Upper lobe of right lung (tissue), 1 donor: ENCODE measurements at places on chromosomes 16 and 17. TPM values are rescaled to one million over a fixed set of nuclear protein-coding genes. Genes with fewer than 3 reads are reported as not detected.

CRK gene
- total RNA-seq, result 81.3 TPM

MT1F gene
- 9.1 TPM for total RNA-seq

LRRC37A gene
- total RNA-seq, result 1.9 TPM

CAMKK1 gene
- total RNA-seq, result 10.1 TPM

GRCh38 chr16:19168371-19169081 lies 486 bp downstream of the SYT17 start:
- H3K4me3 ChIP-seq, result peak overlapping the region; percentile 66
- peak overlapping the region; percentile 84 for H3K27ac ChIP-seq
- no peaks in the 10 kb centered on the region for H3K27me3 ChIP-seq
- peaks cover 6% of the 10 kb centered on the region for H3K4me1 ChIP-seq
- DNase-seq, result peak; percentile 82

DNA sequence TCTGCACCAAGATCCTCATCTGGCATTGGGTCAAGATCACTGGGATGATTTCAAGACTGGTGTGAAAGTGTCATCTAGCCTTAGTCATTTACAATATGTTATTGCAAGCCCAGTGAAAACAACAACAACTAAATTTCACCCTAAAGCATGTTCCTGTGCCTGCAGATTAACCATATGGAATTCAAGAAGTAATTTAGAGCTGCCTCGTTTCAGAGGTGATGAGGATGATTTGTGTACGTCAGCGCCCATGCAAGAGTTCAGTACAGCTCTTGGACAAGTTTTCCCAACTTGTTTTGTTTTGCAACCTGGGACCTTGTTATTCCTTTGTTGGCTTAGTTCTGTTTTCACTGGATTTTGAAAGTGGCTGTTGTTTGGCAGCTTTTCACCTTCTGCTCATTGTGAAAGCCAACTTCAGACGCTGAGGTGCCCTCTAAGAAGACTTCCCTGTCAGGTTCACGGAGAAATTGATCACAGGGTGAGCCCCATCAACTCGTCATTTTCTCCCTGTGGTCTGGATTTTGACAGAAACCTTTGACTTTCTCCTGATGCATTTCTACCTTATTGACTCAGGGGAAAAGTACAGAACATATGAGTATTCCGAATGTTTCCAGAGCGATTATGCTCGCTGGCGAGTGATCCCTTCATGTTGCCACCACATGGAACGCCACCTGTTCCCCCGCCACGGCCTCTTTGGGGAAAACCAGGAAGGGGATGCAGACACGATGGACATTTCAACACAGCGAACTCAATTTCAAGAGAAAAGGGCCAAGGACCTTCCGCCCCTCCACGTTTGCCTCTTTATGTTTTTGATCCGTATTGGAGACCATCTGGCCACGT lies 85.6 kb downstream of the FOXL1 start:
- no peak overlapping the region for H3K4me3 ChIP-seq
- no peaks in the 10 kb centered on the region for H3K36me3 ChIP-seq
- no peak overlapping the region for H3K27ac ChIP-seq
- peaks cover 6% of the 10 kb centered on the region for H3K27me3 ChIP-seq

DNA sequence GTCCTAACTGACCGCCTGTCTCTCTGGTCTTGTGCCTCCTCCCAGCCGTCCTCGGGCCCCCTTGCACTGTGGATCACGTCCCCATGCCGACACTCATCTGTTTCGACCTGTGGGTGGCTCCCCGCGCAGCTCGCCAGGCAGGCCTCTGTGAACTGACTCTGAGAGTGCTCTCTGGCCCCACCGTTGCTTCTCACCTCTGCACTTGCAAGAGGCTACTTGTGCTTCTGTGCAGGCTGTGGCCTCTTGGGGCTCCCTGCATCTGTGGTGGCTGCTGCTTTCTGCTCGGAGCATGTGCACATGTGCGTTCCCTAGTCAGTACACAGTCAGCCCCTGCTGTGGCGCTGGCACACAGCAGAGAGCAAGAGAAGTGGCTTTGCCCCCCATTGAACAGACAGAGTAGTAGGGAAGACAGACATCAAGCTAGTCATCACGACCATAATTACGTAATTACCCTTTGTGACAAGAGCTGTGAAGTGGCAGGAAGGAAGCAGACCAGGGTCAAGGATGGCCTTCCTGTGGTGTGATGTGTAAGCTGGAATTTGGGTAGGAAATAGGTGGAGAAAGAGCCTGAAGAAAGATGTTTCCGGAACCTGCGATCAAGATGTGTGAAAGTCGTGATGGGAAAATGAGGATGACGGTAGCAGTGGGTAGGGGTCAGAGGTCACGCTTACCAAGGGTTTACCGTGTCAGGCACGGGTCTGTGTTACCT lies 256.0 kb upstream of the CACNG5 start:
- H3K4me1 ChIP-seq, result peaks cover 36% of the 10 kb centered on the region
- no peak overlapping the region for H3K4me3 ChIP-seq
- H3K27me3 ChIP-seq, result no peaks in the 10 kb centered on the region
- peak overlapping the region; percentile 67 for H3K27ac ChIP-seq
- no peaks in the 10 kb centered on the region for H3K36me3 ChIP-seq

GRCh38 chr17:62064029-62064790 lies 868 bp downstream of the MED13 start:
- peak overlapping the region; percentile 93 for H3K4me3 ChIP-seq
- H3K27me3 ChIP-seq, result no peaks in the 10 kb centered on the region
- H3K4me1 ChIP-seq, result peaks cover 49% of the 10 kb centered on the region
- no peak for DNase-seq

DNA sequence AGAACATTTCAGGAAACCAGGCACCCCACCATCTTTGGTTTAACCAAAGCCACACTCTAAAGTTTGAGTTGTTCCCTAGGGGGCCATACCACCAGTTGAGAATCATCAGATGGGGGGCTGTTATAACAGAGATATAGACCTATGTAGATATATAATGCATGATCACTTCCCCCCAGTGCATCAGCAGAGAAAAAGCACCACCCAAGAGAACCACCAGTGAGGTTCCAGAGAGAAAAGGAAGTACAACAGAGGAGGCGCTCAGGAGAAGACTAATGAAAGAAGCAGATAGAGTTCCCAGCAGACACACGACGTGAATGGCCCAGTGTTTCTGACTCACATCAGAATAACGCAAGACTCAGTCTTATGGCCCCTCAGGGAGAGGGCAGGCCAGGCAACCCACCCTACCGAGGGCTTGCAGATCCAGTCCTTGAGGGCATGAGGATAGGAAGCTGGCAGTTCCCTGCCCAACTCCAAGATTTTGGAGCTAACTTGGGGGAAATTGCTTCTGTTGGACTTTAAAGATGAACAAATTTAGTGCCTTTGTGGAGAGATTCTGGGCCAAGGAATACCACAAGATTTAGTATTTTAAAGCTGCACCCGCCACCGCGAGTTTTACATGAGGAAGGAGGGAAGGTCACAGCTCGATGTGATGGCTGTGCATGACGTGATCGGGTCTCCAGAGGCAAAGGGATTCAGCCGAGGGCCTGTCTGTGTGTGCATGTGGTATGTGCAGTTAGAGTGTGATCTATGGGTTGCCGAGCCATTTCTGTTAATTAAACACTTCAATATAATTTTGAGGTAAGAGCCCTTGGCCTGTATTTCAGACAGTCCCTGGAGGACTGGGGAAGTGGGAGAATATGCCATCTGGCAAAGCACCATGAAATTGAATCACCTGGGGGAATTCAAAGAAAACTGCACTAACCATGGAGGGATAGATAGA lies 53.1 kb downstream of the AIPL1 start:
- no peaks in the 10 kb centered on the region for H3K36me3 ChIP-seq
- no peaks in the 10 kb centered on the region for H3K4me1 ChIP-seq
- DNase-seq, result no peak
- H3K27me3 ChIP-seq, result peaks cover 17% of the 10 kb centered on the region
- H3K27ac ChIP-seq, result no peak overlapping the region

DNA sequence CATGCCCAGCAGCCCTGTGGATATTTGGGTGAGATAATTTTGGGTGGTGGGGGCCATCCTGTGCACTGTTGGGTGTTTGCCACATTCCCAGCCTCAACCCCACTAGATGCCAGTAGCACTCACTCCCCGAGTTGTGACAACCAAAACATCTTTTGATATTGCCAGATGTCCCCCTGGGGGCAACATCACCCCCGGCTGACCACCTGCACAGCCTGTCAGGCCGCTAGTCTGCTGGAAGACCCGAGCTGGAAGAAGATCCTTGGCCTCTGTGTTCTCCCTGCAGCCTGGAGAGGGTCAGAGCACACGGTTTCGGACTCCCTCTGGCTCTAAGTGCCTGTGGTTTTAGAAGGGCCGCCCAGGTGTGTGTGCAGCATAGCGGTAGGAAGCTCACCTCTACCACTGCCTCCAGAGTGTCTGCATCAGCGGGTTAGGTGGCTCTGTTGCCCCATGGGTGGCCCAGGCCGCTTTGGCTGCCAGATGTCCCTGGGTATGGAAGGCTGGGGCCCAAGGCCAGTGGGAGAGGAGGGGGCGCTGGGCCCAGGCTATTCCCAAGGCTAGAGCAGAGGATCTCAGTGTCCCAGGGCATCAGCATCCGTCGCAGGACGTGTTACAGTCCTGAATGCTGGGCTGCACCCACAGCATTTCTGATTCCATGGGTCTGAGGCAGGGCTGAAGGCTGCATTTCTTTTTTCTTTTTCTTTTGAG lies 195.8 kb upstream of the GSE1 start:
- H3K4me1 ChIP-seq, result peaks cover 5% of the 10 kb centered on the region
- H3K4me3 ChIP-seq, result no peak overlapping the region
- no peaks in the 10 kb centered on the region for H3K27me3 ChIP-seq

- no peak overlapping the region for H3K4me3 ChIP-seq
- no peaks in the 10 kb centered on the region for H3K36me3 ChIP-seq
- H3K4me1 ChIP-seq, result no peaks in the 10 kb centered on the region
- peaks cover 21% of the 10 kb centered on the region for H3K27me3 ChIP-seq
- H3K27ac ChIP-seq, result no peak overlapping the region
These were observed 260.5 kb downstream of the CBLN1 start for GRCh38 chr16:49021136-49021535.

DNA sequence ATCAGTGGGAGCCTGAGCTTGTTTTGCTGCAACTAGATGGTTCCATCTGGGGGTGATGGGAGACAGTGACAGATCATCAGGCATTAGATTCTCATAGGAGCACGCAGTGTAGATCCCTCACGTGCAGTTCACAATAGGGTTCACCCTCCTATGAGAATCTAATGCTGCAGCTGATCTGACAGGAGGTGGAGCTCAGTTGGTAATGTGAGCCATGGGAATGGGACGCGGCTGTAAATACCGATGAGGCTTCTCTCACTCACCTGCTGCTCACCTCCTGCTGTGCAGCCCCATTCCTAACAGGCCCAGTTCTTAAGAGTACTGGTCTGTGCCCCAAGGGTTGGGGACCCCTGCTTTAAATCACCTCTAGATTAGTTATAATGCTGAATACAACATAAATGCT lies 137.5 kb upstream of the PLEKHM1 start:
- no peak for DNase-seq
- H3K27me3 ChIP-seq, result no peaks in the 10 kb centered on the region
- no peak overlapping the region for H3K4me3 ChIP-seq
- no peak overlapping the region for H3K27ac ChIP-seq

GRCh38 chr16:80883159-80883642 lies 78.8 kb upstream of the CDYL2 start:
- no peak for DNase-seq
- no peaks in the 10 kb centered on the region for H3K36me3 ChIP-seq
- H3K4me1 ChIP-seq, result no peaks in the 10 kb centered on the region
- no peak overlapping the region for H3K27ac ChIP-seq

GRCh38 chr16:87383505-87384161 lies at the start of gene FBXO31:
FBXO31 (minus strand) TSS chr16:87383776; CDS start chr16:87383744, 32 bp downstream.
- H3K4me3 ChIP-seq, result peak within 1 kb of the TSS; percentile 82
- peaks cover 42% of the 10 kb centered on the region for H3K4me1 ChIP-seq
- peak; percentile 94 for DNase-seq
- no peaks in the 10 kb centered on the region for H3K36me3 ChIP-seq
- no peaks in the 10 kb centered on the region for H3K27me3 ChIP-seq

DNA sequence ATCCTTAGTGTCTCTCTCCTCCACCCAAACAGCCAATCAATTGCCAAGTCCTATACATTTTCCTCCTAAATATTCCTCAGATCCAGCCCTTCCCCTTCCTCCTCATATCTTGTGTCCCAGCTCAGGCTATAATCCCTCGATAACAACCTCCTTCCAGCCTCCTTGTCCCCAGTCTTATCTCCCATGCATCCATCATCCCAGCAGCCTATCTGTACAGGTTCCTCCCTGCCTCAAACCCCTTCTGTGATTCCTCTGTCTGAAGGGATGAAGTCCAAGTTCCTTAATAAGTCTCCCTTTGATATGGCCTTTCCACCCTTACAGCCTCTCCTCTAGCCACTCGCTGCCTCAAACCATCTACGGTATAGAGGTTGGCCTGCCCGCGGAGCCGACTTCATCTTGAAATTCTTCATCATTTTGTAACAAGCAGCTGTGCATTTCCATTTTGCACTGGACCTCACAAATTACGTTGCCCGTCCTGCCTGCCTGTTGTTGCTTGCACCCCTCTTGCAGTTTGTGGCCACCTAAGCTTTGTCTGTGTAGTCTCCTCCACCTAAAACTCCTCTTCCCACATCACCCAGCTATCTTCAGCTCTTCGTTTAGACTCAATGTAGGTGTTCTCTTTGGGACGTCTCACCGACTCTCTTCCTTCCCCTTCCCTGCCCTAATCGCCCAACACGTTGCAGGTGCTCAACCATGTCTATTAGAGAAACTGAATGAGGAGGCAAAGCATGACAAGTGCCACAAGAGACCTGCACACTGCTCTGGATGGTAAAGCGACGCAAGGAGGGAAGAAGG lies 786 bp upstream of the CDK5RAP3 start:
- H3K27ac ChIP-seq, result peak overlapping the region; percentile 42
- peaks cover 15% of the 10 kb centered on the region for H3K4me1 ChIP-seq
